ENCODE measurements at places on chromosomes 3 and 15.

DNA sequence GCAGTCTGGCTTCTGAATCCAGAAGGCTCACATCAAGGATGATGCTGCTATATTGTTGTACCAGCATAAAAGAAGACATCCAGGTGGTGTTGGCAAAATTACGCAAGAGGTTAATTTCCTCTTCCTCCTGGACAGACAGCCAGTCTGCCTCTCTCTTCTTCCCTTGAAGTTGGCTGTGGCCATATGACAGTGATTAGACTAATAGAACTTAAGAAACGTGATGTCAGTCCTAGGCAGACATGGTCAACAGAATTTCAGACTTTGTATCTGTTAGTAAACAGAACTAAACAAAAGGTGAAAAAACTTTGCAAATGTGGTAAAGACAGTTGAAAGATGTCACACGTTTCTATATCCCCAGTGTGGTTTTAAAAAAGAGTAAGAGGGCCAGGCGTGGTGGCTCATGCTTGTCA lies 465.2 kb upstream of the NR2F2 start:
- no peak for DNase-seq

- DNase-seq, result no peak
Observed at GRCh38 chr3:64316971-64317370, 91.7 kb upstream of the PRICKLE2 start.

- no peak for DNase-seq
Observed at GRCh38 chr3:183880121-183880520, 4.6 kb downstream of the PARL start.

- no peak for DNase-seq
Observed at GRCh38 chr15:67915461-67916374, 75.9 kb upstream of the RNU6-1 start.

Measured in stimulated activated effector memory CD8-positive, alpha-beta T cell treated with anti-CD3 and anti-CD28 coated beads, Interleukin-12 subunit alpha, Interleukin-12 subunit beta, amount 100 ng/mL, for 72 hours (primary cell).